Urinary bladder (tissue), 4 donors: ENCODE measurements at places on chromosomes 1 and 21.

- no peak for DNase-seq
Measured at GRCh38 chr1:164914208-164914607, 355.2 kb downstream of the PBX1 start.

- no peak for DNase-seq
Measured at GRCh38 chr1:16082283-16083038, 9.0 kb upstream of the FAM131C start.

DNA sequence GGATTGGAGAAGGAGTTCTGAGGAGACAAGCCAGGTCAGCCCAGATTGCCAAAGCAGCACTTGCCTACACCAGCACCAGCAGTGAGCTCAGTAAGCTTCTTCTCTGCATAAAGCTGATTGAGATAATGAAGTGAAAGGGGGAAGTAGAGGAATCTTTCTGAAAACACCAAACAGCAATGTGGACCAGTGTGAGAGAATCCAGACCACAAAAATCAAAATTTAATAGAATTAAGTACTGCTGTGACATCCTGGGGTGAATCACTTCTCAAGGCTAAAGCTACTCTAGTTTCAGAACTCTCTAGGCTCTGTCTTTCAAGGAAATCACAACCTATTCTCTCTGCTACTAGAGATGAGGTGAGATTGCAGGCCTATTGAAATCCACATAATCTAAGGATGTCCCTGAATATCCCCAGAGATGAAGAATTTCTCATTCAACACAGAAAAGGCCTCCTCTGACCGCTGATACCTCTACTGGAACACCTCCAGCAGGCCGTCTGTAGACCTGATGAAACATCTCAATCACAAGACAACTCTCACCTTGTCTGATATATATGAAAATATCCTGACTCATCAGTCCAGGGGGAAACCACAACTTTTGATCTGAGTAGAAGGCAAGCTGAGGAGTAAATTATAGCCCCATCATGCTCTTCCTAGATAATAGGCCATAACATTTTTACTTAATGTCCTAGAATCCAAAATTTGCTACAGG is at the start of gene FCRL4:
Gene FCRL4 (minus strand): TSS at position 127 of the 709 bp plus-strand sequence. CDS start 141 bp downstream, outside the sequence.
- DNase-seq = no peak

GRCh38 chr1:17186216-17186909 is 18.6 kb upstream of the PADI1 start:
- DNase-seq = no peak

GRCh38 chr1:37865348-37866120 is 6.1 kb upstream of the MTF1 start:
- no peak for DNase-seq

DNA sequence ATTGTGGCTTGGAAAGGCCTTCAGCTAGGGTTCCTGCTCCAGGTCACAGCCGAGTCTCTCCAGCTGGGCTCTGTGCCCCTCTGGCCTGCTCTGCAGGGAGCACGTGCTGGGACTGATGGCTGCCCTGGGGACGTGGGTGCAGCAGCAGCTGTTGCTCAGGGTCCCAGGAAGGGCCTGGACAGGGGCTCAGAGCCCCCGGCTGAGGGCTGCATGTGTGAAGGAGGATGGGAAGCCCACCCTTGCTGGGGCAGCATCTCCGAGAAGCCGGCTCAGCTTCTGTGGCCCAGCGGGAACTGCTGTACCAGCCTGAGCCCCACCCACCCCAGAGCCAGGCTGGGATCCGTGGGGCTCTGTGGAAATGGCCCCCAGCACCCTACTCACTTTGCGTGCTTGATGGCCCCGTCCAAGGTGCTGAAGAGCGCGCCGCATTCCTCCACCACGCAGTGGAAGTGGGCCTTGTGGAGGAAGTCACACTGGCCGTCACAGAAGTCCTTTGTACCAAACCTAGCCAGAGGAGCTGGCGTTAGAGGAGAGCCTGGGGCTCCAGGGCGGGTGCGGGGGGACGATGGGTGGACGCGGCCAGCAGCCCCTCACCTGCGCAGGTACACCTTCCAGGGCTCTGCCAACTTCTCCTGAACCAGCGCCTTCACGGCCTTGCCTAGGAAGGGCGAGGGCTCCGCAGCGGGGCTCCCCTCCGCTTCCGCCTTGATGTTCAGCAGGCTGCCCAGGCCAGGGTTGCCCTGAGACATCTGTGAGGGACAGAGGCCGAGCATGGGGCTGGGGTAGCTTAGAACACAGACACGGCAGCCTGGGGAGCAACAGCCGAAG is 147.5 kb downstream of the CASZ1 start:
- DNase-seq = no peak

DNA sequence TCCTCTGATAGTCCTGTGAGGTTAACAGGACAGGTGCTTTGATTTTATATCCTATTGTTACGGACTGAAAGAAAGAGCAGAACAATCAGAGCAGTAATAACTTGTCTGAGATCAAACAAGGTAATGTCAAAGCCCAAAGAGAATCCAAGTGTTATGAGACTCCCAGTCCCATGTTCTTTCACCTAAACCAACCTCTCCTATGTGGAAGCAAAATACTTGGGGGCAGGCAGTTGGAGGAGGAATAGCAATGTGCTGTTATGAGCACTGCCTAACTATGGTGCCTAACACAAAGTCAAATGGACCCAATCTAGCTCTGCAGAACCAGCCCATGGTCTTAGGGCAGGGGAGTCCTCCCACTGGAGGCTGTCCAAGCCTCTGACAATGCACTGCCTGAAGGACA is 28.1 kb downstream of the ACBD3 start:
- no peak for DNase-seq

- no peak for DNase-seq
Measured at GRCh38 chr1:182142621-182143020, 81.1 kb upstream of the ZNF648 start.

- DNase-seq = peak; percentile 23
Measured at GRCh38 chr21:31310750-31311149, 33.3 kb downstream of the TIAM1 start.

GRCh38 chr1:5644281-5645134 is 347.7 kb downstream of the NPHP4 start:
- DNase-seq = no peak

DNA sequence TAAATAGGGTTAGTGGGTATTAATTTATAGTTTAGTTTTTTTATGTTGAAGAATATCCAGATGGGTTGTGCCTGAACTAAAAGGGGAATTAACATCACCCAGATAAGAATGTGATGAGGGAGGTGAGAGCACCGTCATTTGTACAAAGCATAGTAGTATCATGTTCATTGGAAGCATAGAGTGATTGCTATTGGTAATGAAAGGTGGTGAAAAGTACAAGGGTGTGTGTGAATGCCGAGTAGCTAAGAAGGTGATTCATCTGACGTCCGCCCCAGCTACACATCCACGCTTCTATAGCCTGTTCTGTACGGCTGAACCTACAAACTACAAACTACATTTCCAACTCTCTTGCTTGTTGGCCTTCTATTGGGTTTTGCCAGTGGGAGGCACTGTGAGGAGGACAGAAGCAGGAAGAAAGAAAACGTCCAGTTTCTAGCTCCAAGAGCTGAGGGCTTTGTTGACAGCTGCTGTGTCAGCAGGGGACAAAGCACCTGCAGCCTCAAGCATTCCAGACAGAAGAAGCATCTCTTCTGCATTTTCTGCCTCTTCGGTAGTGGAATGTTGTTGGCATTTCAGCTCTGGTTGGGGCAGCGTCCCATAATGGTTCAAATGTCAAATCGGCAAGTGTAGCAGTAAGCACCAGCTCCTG is 404.8 kb downstream of the KCTD3 start:
- DNase-seq = no peak

DNA sequence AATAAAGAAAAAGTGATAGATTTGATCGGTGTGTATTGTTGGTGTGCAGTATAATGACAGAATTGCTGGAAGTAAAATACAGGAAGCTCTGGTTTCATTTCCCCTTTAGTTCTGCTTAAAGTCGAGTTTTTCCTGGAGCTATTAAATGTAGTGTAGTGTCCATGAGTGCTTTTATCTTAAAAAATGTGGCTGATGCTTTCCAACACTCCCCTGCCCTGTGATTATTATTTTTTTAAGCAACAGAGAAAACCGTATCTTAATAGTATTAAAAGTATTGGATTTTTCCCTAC is 1.1 kb downstream of the LGALS8 start:
- DNase-seq = no peak

DNA sequence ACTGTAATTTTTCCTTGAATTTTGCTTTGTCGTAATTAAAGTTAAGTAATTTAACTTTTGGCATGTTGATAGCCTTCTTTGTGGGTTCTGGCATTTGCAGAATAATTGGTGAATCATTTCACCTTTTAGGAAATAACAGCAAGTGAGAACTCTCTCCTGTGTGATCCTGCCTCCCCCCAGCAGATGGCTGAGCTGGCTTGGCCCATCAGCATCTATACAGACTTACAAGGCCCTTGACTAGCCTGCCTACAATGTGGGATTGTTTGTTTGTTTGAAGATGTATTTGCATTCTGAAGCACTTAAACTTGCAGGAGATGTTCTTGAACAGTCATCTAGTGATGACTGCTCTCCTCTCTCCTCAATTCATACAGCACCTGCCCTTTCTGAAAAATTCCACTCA is 55.9 kb downstream of the MACO1 start:
- no peak for DNase-seq

DNA sequence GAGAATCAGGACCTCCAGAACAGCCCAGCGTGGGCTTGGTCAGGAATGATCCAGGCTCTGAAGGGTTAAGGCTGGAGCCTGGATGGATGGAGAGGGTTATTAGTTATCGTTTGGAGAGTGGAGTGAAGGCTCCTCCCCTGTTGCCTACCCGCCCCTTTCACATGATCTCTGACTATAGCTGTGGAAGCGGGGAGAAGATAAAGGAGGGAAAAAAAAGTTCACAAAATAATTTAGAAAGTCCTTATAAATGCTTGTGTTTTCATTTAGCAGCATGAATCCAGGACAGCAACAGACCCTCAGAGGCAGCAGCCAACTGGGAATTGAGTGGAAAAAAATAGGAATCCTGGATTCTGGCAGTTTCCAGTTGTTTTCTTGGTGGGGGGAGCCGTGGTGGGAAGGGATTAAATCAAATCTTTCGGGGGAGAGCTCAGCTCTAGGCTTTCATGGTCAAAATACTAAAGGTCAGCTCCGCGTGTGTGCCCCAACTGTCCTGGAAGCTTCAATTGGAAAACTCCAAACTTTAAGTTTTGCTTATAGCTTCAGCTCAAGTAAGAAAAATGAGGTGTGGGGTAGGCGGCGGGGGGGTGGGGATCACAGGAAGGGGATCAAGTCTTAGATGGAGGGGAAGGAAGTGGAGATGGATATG is 595 bp upstream of the DDR2 start:
- peak; percentile 32 for DNase-seq

GRCh38 chr1:167749741-167750140 is 28.0 kb downstream of the MPZL1 start:
- no peak for DNase-seq

DNA sequence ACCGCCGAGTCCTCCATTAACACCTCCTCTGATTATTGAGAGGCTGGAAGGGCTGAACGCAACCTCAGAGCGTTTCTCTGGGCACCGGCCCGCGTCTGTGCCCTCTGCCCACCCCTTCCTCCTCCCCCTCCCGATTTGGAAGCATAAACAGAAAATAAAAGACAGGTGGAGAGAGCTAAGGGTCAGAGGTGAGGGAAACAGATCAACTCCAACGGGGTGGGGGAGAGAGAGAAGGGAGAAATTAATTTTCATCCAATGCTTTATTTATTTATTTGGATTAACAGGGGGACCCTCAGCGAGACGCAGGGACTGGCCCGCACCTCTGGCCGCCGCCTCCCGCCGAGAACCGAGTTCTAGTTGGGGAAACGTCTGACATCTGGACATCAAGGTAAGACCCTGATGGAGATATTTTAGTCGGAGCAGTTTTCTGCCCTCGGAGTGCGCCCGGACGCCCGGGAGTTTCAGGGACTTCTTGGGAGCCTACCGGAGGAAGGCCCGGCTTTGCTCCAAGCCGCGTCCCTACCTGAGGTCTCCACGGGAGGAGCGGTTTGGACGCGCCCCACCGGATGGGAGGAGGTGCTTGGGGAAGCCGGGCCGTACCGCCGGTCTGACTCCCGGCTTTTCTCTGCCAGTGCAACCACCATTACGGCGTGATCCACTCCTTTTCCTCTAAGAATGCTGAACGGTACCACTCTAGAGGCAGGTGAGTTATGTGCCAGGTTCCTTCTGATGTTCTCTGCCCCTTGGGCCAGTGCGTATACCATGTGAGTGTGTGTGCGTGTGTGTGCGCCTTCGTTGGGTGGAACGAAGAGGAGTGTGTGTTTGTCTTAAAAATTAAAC is 5.1 kb upstream of the LHX9 start:
- DNase-seq = no peak

GRCh38 chr1:159941141-159941540 is 4.3 kb downstream of the IGSF9 start:
- no peak for DNase-seq

DNA sequence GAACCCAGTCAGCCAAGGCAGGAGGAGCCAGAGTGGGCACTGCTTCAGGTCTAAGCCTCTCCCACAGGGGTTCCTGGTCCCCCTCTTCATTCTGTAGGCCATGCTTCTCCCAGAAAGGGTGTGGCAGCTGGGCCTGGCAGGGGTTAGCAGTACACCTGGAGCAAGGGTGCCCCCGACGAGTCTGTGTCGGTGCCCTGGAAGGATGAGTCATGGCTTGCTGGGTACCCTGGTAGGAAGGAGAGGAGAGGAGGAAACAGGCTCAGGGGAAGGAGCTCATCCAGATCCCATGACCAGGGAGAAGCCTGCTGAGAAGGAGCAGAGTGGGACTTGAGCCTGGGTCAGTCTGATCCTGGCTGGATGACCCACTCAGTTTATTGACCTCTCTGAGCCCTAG is 10.3 kb downstream of the KDF1 start:
- no peak for DNase-seq
